ENCODE measurements at places on chromosomes 16 and 17.
A peak's percentile ranks its signal among the peaks of the same experiment; 100 is the strongest.

- no peak for DNase-seq
Measured at GRCh38 chr16:51306116-51306515, 155.0 kb upstream of the SALL1 start.

GRCh38 chr16:79980650-79981521, 380.3 kb upstream of the MAF start:
- no peak for DNase-seq

GRCh38 chr17:9931144-9931741, 26.2 kb upstream of the RCVRN start:
- no peak for DNase-seq

DNA sequence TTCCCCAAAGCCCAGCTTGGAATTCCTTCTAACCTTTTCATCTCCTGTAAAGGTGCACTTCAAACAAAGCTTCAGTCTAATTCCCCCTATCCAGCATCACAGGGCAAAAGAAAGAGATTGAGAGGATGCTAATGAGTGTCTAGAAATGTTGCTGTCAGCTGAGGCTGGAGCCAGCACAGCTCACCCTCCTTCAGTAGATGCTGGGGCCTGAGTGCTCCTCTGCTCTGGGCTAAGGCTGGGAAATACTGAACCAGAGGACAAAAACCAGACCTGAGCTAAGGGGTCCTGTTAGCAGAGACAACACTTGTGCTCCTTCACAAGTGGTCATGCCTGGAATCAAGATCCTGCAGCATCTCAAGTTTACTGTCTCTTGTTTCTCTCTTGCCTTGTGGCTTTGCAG, 85.0 kb downstream of the CHD9NB start:
- no peak for DNase-seq

- no peak for DNase-seq
Measured at GRCh38 chr17:58176200-58176599, 9.4 kb downstream of the OR4D2 start.

GRCh38 chr17:45050481-45051059, 862 bp downstream of the DCAKD start:
- no peak for DNase-seq

GRCh38 chr16:12236589-12236988, 260.1 kb downstream of the SNX29 start:
- no peak for DNase-seq

DNA sequence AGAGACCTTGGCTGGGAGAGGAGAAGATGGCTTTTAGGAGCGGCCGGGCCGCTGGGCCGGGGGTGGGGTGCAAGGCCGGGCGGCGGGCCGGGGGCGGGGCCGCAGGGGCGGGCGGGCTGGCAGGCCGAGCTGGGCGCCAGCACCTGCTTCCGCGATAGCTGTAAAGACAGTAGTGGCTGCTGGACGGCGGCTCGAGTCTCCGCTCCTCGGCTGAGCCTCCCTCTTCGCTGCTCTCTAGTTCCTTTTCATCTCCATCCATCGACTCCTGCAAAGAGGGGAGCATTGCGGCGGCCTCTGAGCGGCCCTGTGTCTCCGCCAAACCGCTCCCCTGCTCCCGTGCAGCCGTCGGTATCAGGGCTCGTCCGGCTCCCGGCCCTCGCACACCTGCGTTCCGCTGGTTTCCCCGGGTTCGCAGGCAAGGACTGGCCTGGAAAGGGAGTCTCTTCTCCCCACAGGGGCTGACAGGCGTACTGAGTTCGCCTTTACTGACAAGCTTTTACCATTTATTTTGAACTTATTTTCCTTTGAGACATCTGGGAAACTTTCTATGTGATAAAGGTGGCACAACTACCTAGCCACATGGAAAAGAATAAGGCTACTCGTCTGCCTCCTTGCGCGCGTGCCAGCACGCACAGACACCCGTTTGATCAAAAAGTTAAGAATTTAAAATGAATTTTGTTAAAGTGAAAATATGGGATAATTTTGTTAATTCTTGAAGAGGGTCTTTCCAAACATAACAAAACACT, at the start of gene C17orf75:
Gene C17orf75 (minus strand): TSS at position 317 of the 746 bp plus-strand sequence. CDS start 34 bp downstream, at position 283.
- DNase-seq, result peak; percentile 41

DNA sequence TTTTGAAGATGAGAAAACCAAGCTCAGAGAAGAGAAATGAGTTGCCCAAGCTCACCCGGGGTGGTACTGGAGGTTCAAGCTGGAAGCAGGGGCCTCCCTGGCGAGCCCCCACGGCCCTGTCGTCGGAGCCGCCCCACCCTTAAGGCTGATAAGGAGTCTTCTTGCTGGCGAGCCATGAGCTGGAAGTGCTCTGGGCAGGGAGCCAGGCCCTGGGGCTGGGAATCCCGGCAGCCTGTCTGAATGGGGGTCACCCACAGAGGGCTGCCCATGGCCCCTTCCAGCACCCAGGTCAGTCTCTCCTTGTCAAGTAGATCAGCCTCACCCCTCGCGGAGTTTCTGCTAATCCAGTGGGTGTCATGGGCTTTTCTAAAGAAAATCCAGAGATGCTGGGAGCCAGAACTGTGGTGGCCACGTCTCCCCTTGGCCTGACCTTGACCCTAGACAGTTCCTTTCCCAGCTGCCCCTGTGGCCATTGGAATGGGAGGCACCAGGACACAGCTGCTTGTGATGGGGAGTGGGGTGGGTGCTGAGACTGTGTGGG, 1.2 kb upstream of the P2RX1 start:
- no peak for DNase-seq
